Vagina (tissue), 2 donors: ENCODE measurements at places on chromosomes 5 and 9. TPM values are rescaled to one million over a fixed set of nuclear protein-coding genes. Genes with fewer than 3 reads are reported as not detected.

DNA sequence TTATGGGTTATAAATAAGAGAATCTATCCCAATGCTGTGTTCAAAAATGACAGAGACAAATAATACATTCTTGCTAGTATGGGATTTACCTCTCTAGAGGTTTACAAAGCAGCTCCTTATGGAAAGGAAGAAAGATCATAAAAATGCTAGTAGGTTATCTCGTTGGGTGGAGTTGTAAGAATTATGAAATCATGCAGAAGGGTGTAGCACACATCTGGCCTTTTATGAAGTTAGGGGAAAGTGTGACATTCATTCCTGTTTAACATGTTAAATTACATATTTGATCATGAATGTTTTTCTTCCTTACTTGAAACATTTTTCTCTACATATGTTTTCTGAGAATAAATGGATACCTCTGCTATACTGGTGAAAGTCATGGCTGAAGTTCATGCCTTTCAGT lies 414.2 kb downstream of the SH3GL2 start:
- DNase-seq = no peak

DNA sequence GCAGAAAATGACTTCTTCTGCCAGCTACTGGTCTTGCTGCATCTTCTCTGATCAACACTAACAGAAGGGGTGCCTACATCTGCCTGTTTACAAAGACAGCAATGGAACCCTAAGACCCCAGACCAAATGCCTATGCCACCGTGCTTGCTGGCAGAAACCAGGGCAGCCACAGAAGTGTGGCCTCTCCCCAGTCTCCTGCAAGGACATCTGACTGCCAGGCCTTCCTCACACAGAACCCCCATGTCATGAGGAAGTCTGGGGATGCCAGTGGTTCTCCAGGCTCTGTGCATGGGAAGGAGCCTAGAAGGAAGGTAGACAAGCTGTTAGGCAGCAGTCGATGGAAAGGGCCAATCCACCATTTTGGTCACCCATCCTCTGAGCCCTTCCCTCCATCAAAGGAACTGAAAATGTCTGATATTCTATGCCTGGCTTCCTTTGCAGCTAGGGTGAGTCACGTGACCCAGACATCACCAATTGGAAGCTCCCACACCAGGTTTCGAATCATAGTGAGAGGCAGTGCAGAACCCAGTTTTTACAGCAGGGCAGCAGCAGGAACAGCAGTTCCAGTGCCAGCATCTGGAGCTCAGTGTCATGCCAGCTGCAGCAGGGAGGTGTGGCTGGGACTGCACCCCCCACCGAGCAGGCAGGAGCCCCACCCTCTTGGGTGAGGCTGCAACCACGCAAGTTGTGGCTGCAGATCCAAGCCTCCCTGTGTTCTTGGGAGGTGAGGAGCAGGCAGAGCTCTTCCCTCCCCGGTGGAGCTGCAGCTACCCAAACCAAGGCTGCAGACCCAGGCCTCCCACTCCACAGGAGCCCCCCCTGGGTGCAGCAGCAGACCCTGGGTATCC lies 123.4 kb downstream of the OLFM1 start:
- no peak for DNase-seq

GRCh38 chr9:21964925-21965385 lies 29.2 kb downstream of the CDKN2A start:
- DNase-seq = no peak

DNA sequence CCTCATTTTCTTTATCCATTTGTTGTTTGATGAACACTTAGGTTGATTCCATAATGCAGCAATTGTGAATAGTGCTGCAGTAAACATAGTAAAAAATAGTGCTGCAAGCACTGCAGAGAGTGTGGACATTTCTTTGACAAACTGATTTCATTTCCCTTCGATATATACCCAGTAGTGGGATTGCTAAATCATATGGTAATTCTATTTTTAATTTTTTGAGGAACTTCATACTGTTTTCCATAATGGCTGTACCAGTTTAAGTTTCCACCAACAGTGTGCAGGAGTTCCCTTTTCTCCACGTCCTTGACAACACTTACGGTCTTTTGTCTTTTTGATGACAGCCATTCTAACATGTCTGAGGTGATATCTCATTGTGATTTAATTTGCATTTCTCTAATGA lies 138.2 kb upstream of the PLPPR1 start:
- no peak for DNase-seq

GRCh38 chr5:9241479-9242305 lies 304.2 kb downstream of the SEMA5A start:
- no peak for DNase-seq

GRCh38 chr5:130109152-130109551 lies 204.9 kb downstream of the CHSY3 start:
- no peak for DNase-seq

The SPATA31C1 gene
- total RNA-seq = not detected

DNA sequence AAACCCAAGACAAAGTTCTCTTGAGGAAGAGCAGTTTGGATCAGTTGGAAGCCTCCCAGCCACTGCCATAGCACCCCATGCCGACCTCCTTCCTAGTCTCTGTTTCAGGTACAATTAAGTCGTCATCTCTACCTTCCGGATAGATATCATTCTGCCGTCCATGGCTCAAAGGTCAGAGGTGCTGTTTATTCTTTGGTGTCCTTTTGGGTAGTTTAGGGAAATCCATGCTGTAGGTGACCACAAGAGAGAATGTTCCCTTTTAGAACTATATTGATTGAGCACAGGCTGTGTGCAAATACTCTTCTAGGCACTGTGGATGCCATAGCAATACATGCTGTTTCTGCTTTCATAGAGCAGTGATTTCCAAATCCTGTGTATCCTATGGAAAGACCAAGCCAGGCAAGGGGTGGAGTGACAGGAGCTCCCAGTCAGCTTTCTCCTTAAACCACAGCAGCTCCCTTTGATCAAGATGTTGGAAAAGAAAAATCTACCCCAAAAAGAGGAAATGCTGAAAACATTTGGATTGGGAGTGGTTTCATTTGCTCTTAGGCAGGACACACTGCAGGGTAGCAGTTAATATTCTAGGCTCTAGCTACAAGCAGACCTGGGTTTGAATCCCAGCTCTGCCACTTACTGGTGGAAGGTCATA lies 127.9 kb downstream of the PALM2AKAP2 start:
- no peak for DNase-seq

The FOXI1 gene
- not detected for total RNA-seq
